HTR-8/SVneo (cell line): ENCODE measurements at places on chromosomes 16 and 17.
A peak's percentile ranks its signal among the peaks of the same experiment; 100 is the strongest.

GRCh38 chr17:10172241-10172741 lies 26.1 kb downstream of the GAS7 start:
- DNase-seq = peak; percentile 47

- DNase-seq = no peak
Measured at GRCh38 chr16:1788708-1789100, 4.8 kb downstream of the IGFALS start.

DNA sequence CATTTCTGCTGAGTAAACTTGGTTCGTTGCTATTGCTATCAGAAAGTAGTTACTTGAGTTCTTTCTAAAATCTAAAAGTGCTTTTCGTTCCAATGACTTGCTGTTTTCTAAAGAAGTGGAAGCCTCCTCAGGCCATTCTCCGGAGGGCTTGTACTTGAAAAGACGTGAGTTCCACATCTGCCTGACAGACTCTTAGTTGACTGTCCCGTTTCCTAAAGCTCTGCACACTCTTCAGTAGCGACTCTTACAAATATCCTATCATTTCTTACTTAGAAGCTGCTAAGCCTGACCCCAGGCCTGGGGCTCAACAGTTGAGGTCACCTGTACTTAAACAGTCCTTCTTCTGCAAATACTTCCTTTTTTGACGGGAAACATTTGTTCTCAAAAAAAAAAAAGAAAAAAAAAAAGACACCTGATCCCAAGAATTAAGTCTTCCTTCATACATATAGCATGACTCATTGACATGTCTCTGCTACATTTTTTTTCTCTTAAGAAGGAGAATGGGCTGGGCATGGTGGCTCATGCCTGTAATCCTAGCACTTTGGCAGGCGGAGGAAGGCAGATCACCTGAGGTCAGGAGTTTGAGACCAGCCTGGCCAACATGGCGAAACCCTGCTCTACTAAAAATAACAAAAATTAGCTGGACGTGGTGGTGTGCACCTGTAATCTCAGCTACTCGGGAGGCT lies 61.5 kb downstream of the DHRS7C start:
- peak; percentile 27 for DNase-seq

DNA sequence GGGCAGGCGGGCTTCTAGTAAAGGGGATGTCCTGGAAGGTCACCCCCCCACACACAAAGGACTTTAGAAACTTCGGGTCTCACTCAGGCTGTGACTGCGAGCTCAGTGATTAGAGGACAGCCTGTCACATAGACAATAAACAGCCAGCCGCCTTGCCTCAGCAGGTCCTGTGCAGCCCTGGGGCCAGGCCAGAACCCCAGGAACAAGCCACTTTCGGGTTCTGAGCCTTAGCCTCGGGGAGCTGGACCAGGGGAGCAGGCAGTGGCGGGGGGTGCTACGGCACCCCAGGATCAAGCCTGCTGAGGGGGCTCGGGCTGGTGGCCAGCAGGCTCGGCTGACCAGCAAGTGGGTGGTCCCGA lies 1.1 kb downstream of the GAS7 start:
- DNase-seq = no peak

- DNase-seq = no peak
Measured at GRCh38 chr16:82116535-82116934, 53.5 kb downstream of the MPHOSPH6 start.

DNA sequence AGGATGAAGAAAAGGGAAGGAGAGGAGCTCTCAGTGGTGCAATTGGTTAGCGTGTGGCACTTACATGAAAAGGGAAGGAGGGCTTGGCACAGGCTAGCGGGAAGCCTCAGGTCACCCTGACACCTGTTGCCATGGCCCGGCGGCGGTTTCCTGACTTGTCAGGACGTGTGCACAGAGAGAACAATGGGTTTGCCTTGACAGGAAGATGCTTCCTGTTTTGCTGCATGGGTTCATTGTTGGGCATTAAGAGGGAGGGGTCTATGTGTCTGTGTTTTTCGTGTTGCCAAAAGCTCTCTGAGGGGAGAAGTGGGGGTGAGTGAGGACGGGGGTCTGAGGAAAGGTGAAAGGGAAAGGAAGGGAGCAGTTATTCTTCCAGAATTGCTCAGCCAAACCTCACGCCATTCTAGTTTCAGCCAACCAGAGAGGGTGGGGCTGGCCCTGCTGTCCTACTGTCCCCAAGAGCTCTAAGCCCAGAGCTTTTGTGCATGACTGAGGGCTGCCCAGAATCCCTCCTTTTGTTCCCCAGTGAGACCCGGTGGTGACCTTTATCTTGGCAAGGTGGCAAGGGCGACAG lies 17.1 kb upstream of the CCR7 start:
- DNase-seq = no peak

DNA sequence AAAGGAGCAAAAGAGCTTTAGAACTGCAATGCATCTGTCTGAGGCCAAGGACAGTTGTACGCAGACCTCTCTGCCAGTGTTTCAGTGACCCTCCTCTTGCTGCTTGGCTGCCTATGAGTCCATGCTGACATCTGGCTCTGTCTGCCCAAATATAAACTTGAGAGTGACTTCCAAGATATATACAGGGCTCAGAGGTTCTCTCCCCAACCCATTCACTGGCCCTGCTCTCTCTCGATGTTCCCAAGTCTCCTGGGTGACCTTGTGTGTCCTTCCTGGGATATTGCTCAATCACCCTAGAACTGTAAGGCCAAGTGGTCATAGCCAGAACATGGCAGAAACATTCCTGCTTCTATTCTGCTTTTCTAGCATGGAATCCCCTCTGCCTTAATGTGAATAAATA lies 716.3 kb downstream of the WWOX start:
- no peak for DNase-seq

DNA sequence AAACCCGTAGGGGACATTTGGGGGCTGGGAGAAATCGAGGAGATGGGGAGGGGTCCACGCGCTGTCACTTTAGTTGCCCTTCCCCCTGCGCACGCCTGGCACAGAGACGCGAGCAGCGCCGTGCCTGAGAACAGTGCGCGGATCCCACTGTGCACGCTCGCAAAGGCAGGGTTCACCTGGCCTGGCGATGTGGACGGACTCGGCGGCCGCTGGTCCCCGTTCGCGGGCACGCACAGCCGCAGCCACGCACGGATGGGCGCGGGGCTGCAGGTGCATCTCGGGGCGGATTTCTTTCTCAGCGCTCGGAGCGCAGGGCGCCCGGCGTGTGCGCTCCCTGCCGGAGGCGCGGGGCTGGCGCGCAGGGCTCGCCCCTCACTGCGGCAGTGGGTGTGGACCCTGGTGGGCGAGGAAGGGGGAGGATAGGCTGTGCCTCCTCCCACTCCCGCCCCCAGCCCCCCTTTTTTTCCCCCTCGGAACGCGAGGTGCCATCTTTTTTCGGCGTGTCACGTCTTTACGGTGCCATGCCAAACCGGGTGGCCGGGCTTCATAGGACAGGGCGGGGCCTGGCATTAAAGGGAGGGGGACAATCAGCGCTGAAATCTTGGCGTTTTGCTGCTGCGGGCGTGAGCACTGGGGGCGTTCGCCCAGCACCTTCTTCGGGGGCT lies 1.1 kb downstream of the MAPT start:
- DNase-seq = no peak

DNA sequence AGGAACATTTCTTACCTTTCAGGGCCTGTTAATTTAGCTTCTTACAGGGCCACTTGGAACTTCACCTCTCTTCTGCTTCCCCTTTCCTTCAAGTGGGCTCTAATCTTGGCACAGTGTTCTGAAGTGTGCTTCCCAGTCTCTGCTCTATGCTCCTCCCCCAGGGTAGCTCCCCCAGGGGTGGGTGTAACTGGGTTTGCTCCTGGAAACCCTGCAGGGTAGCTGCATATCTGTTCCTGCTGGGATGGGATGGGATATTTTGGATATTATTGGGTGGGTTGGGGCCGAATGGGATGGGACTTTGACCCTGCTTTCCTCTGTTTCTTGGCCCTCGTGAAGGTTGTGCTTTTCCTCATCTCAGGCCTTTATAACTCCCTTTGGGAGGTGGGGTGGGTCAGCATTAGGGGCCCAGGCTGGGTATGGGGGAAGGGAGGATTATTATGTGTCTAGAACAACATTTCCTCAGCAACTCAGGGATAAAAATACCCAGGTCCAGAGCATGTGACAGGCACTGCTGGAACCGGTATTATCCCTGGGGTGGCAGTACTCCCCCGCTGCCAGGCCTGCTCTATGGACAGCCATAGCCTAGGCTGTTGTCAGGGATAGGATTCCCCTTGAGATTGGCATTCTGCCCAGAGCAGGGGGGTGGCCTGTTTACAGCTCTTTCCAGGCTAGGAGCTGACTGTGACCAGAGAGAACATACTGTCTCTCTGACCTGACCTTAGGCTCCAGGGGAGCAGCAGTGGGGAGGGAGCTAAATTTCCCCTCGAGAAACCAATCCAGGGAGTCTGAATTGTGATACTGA lies 5.0 kb downstream of the NFE2L1 start:
- no peak for DNase-seq

GRCh38 chr16:68274441-68274840 lies 10.1 kb downstream of the SLC7A6 start:
- DNase-seq = no peak

GRCh38 chr16:12724226-12724625 lies 79.5 kb downstream of the CPPED1 start:
- no peak for DNase-seq

GRCh38 chr17:44708401-44709263 lies at the start of gene DBF4B:
Gene DBF4B, plus strand, starts transcription at chr17:44708665. Its CDS starts 156 bp downstream, at chr17:44708821.
- peak; percentile 98 for DNase-seq

DNA sequence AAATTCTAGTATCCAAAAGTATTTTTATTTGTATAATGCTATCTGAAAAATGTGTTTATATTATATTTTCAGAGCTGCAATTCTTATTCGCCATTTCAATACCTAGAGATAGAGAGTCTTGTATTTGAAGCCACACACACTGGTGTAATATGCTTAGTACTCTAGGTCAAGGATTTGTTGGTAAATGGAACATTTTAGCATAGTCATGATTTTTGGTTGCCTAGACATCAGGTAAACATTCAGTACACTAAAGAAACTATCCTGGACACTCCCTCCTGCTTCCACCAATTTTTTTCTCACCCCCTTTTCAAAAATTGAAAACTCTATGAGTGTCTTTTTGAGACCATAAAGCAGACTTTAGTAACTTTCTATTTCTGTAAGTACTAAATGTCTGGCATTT lies 20.8 kb downstream of the ABHD15 start:
- DNase-seq = no peak

GRCh38 chr17:17754719-17755686 lies 73.7 kb downstream of the RAI1 start:
- DNase-seq = no peak

DNA sequence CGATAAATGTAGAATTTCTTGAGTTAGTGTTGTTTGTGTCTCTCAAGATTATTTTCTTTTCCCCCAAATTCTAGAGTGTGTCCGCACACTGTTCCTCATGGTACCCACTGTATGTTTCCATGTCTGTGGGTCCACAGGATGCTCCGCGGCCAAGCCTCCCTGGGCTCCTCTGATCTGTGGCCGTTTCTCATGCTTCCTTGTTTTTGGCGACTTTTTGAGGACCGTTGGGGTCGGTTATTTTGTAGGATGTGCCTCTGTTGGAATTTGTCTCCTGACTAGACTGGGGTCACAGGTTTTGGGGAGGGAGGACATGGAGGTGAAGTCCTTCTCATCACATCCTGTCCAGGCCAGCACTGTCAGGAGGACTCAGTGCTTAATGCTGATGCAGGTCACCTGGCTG lies 140.0 kb downstream of the LAT start:
- DNase-seq = no peak
